ENCODE measurements at places on chromosomes 16 and 17.

GRCh38 chr16:1823821-1824220, 2.8 kb downstream of the HAGH start:
- peak; percentile 50 for DNase-seq

GRCh38 chr17:17606416-17607000, 15.0 kb upstream of the PEMT start:
- no peak for DNase-seq

GRCh38 chr16:54397838-54398237, 111.3 kb upstream of the IRX3 start:
- DNase-seq = no peak

GRCh38 chr16:31217136-31217530, 198 bp upstream of the PYDC1 start:
- no peak for DNase-seq

DNA sequence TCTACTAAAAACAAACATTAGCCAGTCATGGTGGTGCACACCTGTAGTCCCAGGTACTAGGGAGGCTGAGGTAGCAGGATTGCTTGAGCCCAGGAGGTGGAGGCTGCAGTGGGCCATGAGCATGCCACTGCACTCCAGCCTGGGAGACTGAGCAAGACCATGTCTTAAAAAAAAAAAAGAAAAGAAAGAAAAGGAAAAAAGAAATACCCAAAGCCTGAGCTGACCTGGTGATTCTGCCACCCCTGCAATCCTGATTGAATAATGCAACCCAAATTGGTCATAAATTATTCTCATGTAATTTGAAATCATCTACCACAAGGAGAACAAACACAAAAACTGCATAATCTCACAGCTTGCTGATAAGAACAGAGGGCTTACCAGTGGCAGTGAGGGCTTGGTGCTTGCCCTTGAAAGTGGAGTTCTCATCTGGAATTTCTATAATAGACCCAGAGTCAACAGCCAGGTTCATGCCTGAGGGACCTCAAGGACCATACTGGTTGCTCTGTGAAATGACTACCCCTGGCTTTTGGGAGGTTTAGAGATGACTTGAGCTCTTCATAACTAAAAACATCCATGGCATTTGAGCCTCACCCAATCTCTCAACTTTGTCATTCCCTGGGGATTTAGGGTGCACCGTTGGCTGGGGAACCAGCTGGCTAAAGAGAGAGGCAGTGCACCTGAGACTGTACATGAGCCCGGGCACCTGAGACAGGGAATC, 35.4 kb upstream of the TMC5 start:
- DNase-seq = no peak

DNA sequence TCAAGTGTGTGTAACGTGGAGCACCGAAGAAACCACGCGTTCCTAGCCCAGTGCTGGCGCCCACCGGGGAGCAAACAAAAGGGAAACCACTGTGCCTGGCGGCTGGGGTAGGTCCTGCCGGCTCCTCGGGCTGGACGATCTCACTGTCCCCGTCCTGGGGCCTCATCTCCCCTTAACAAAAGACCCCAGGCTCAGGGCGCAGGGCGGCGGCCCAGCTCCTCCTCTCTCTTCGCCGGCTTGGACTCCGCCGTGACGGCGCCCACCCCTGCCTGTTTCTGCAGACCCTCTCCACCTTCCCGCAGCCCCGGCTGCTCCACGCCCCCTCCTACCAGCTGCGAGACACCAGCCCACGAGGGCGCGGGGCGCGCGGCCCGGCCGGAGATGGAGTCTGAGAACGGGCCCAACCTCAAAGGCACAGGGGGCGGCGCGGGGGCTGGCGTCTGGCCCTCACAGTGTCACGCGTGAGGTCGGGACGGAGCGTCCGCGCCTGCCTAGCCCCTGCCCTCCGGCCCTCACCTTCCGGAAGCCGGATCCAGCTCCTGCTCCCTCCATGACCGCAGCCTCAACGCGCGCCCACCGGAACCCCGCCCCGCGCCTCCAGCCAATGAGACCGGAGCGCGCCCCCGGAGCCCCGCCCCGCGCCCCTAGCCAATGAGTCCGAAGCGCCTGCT, at the start of gene CENPX:
TSS of gene CENPX (minus strand) at position 569 of the 671 bp plus-strand sequence. CDS start at position 552, 17 bp downstream.
- DNase-seq = no peak

DNA sequence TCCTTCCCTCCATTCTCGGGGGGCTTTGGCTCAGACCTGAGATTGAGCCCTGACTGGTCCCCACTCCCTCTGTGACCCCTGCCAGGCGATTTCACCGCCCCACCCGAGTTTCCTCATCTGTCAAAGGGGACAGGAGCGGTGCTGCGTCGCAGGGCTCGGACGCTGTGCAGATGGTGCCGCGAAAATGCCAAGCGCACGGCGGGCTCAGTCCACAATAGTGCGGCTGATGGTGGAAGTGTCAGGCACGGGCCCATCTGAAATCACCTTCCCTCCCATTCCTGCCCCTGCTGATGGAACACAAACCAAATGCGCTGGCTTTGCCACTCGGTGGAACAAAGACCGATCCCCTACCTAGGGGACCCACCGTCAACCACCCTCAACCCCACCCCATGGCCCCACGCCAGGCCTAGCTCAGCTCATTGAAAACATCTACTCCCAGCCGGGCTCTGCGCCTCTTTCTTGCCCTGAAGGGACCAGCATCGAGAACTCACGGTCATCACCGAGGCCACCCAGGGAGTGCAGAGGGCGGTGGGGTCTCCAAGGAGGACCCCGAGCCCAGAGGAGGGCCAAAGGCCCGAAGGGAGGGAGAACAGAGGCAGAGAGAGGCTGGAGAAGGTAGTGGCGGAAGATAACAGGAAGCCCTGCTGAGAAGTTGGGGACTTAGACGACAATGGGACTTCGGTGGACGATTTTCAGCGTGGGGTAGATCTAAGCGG, 1.4 kb downstream of the CARHSP1 start:
- DNase-seq = no peak

DNA sequence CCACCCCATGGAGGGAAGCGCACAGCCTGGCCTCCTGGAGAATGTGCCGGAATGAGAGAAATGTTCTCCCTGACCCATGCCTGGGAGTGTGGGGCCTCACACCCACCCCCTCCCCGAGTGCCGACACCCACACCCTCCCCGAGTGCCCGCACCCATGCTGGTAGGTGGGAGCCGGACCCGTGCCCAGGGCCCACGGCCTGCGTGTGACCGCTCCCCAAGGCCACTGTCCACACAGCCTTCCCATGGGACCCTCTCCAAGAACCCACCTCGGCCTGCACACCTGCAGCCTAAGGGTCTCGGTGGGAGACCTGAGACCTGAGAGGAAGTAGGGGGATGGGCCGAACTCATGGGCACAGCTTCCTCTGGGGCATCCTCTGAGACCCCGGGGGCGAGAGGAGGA, 3.3 kb upstream of the PVALEF start:
- DNase-seq = no peak

DNA sequence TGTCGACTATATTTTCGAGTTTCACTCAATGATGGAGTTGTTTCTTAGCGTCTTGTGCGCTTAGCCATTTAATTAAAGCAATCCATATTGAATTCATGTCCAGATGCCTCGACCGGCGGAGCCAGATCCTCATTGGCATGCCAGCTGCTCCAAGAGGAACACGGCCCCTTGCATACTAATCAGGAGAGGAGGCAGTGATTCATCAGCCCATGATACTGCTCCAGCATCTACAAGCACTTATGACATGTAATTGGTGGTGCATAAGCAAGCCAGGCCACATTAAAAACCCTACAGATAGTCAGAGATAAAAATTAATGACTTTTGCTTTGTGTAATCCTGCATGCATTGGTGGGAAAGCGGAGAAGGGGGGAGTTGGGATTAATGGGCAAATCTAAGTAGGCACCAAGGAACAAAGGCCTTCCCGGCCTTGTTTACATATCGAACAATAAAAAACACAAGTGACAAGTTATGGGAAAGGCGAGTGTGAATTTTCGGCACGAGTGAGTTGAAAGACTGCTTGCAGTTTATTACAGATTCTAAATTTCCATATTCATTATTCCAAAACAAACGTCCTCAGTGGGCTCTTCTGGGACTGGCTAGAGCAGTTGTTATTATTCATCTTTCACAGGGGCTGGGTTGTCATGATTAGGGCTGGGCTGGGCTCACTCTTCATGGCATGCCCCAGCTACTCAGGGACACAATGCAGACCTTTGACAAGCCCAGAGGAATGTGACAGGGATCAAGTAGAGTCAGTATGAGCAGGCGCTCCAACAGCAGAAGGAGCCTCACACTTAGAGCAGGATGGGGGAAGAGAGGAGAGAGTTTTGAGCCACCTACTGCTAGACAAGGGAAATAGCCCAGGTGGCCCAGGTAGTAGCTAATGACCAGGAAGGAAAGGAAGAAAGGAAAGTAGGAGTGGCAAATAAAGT, 281.7 kb upstream of the ZFHX3 start:
- no peak for DNase-seq

GRCh38 chr16:78325468-78326352, 226.3 kb downstream of the WWOX start:
- no peak for DNase-seq

GRCh38 chr16:78251115-78251514, 151.7 kb downstream of the WWOX start:
- DNase-seq = no peak

- no peak for DNase-seq
Observed at GRCh38 chr17:54924405-54924804, 23.8 kb downstream of the TOM1L1 start.

DNA sequence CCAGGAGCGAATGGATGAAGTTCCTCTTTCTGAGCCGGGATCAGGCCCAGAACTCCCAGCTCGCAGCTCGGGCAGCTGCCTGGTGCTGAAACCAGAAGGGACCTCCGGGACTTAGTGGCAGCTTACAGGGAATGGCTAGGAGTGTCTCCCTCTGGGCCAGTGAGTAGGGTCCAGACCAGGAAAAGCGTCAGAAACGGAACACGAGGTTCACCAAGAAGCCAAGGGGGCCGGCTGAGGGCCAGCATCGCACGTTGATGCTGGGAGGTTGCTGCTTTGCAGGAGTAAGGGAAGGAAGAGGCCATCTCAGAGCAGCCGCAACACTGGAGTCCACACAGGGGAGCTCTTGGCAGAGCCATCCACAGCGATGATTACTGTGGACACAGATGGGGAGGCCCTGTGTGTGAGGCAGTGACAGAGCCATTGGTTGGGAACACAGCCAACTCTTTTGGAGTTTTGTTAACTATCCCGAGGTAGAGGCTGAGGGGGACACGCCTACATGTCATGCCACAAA, 74.0 kb upstream of the CREBBP start:
- no peak for DNase-seq

DNA sequence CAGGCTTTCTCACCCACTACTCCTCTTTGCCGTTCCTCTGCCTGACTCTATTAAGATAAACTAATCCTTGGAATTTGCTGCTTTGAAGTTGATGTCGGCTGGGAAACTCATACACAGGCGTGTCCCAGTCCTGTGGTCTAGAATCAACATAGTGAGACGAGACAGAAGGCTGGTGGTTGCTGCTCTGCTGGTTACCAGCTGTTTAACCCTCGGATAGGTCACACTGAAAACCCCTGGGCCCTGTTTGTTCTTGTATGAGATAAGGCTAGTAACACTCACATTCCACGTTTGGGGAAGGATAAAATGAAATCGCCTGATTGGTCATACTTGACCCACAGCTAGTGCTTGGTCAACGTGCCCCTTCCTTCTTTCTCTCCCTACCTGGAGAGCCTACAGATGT, 517.0 kb downstream of the CDH13 start:
- no peak for DNase-seq

DNA sequence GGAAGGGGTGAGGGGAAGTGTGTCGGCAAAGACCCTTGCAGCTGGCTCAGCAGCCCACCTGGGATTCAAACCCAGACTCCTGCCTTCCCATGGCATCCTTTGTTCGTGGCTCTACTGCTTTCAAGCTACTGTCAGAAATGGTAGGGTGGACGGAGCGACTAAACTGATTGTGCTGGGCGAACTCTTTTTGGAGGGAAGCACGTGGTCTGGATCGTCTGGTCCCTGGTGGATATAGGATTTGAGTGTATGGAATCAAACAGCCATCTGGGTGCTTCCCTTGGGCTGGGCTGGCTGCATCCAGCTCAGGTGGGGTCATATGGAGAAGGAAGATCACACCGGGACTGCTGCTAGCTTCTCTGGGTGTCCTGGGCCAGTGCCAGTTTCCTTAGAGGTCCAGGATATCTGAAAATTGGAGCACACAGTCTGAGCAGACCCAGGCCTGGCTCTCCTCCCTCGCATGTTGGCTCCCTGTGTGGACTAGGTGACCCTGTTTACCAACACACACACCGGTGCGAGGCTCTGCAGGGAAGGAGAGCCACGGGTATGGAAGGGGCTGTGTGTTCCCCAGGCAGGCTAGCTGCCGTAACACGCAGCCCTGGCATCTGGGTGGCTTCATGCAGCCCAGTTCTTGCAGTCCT, 8.6 kb downstream of the CMIP start:
- no peak for DNase-seq

GRCh38 chr16:68000450-68000849, 1.2 kb upstream of the DPEP2 start:
- no peak for DNase-seq

DNA sequence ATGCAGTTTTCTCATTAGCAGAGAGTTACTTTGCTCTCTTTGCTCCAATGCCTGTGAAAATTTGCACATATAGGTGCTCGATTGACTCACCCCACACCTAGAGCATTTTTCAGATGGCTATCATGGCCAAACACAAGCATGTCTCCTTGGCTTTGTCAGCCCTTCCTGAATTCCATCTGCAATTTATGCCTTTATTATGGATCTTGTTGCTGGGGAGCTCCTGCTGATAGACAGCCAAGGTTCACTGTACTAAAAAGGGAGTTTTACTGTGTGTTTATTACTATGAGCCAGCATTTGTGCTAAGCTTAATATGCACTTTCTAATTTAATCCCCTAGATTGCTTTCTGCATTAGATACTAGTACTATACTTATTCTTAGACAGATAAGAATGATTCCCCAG, 93.3 kb downstream of the TOX3 start:
- no peak for DNase-seq

GRCh38 chr17:61510237-61510636, 58.0 kb downstream of the TBX4 start:
- DNase-seq = no peak

DNA sequence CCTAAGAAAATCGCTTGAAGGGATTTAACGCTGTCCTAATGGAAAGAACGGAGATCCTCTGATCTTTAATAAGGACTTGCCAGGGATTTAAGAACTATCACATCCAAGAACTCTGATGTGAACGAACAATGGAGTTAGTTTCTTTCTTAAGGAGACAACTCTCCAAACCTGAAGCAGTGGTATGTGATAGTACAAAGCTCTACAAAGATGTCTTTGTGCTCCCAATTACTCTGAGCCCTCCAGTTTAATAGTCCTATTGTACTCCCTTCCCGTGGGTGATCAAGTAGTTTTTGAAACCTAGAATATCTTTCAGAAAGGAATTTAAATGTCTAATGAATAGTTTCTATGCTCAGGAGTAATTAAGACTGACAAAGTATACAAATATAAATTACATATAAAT, 123.8 kb downstream of the FTO start:
- DNase-seq = no peak
